ENCODE measurements at places on chromosomes 13 and 19. TPM values are rescaled to one million over a fixed set of nuclear protein-coding genes. Genes with fewer than 3 reads are reported as not detected.

Gene KCNJ14
- 1.5 TPM for total RNA-seq

Gene CNFN
- not detected for total RNA-seq

Gene SMIM7
- 51.5 TPM for total RNA-seq

Gene WASF3
- total RNA-seq: not detected

Gene DNMT1
- 412 TPM for total RNA-seq

Gene PODNL1
- 0.11 TPM for total RNA-seq

Gene SYNE4
- total RNA-seq: 1.8 TPM

Gene GNA15
- total RNA-seq: 24.5 TPM

Gene PGLYRP1
- total RNA-seq: not detected

Gene CYP4F11
- total RNA-seq: not detected

Gene TEX26
- not detected for total RNA-seq

Gene CCDC169
- not detected for total RNA-seq

Gene IFNL2
- not detected for total RNA-seq

Gene MEIOSIN
- not detected for total RNA-seq

Gene LGALS4
- total RNA-seq: 1.8 TPM

Gene CGB2
- total RNA-seq: not detected

Gene FLT1
- 1.3 TPM for total RNA-seq

Gene ZNF317
- 41.3 TPM for total RNA-seq

Gene COX7A1
- total RNA-seq: not detected

Gene FFAR1
- not detected for total RNA-seq

Gene ZNF549
- 7.8 TPM for total RNA-seq

Gene MYDGF
- 54.9 TPM for total RNA-seq

Gene NCAN
- not detected for total RNA-seq

Gene ZNF571
- 3.7 TPM for total RNA-seq

Gene RAD23A
- 140 TPM for total RNA-seq

Gene SMAD9
- not detected for total RNA-seq

Gene LENG1
- total RNA-seq: 6.6 TPM

Gene SNRNP70
- 177 TPM for total RNA-seq

Gene CYP2F1
- total RNA-seq: not detected

Gene WDR62
- total RNA-seq: 44.5 TPM

Gene NLRP9
- total RNA-seq: not detected

Gene SLC15A1
- total RNA-seq: not detected

Gene TTYH1
- 0.99 TPM for total RNA-seq

Gene PEAK3
- 0.34 TPM for total RNA-seq

Gene NLRP11
- not detected for total RNA-seq

Gene CYP2A6
- total RNA-seq: not detected

Gene ZNF536
- not detected for total RNA-seq

Gene LIPE
- 34.6 TPM for total RNA-seq

Gene LHB
- not detected for total RNA-seq

Gene HIF3A
- not detected for total RNA-seq

Gene SLC25A30
- 19.7 TPM for total RNA-seq

Gene FAM216B
- total RNA-seq: not detected

Gene SHANK1
- total RNA-seq: not detected

Gene FBN3
- total RNA-seq: 0.03 TPM

Gene ZNF530
- total RNA-seq: 10.7 TPM

Gene PINLYP
- total RNA-seq: 7.4 TPM

Gene LILRB3
- total RNA-seq: 1.1 TPM

Gene PRTN3
- not detected for total RNA-seq

Gene MIDN
- 88.4 TPM for total RNA-seq

Gene ZNF112
- total RNA-seq: not detected

Gene CGB5
- not detected for total RNA-seq

Gene ZNF714
- 20.0 TPM for total RNA-seq
